Activated CD8-positive, alpha-beta T cell treated with anti-CD3 and anti-CD28 coated beads for 36 hours (primary cell): ENCODE measurements at places on chromosomes 6 and 20.

GRCh38 chr6:119350952-119351372 lies 1.4 kb upstream of the MAN1A1 start:
- DNase-seq: no peak
- H3K4me1 ChIP-seq: peaks cover 38% of the 10 kb centered on the region
- H3K36me3 ChIP-seq: peaks cover 18% of the 10 kb centered on the region
- no peaks in the 10 kb centered on the region for H3K27me3 ChIP-seq
- peak overlapping the region; percentile 91 for H3K27ac ChIP-seq

DNA sequence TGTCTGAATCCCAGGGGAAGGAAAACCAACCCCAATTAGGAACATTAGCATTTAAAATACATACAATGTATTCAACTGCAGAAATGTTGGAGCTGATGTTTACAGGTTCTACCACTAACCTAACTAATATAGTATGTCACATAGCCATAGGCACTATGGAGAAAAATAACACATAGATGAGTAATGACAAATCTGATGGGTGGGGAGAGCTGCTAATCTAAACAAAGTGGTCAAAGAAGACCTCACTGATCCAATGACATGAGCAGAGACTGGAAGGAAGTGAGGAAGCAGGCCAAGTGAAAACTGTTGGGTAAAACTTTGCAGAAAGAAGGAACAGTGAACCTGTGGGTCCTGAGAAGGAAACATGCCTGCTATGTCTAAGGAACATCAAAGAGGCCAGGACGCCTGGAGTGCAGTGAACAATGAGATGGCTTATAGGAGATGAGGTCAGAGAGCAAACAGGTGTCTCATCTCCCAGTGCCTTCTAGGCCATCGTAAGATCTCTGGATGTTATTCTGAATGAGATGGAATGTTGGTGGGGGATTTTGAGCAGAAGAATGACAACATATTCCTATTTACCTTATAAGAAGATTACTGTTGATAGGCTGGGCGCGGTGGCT lies 135.7 kb downstream of the ALDH8A1 start:
- H3K4me1 ChIP-seq: no peaks in the 10 kb centered on the region
- H3K27ac ChIP-seq: no peak overlapping the region
- no peak for DNase-seq
- H3K36me3 ChIP-seq: no peaks in the 10 kb centered on the region
- H3K27me3 ChIP-seq: no peaks in the 10 kb centered on the region

- no peaks in the 10 kb centered on the region for H3K4me1 ChIP-seq
- peaks cover 3% of the 10 kb centered on the region for H3K27me3 ChIP-seq
- H3K36me3 ChIP-seq: no peaks in the 10 kb centered on the region
- no peak for DNase-seq
Observed at GRCh38 chr6:56327946-56328727, 80.8 kb upstream of the COL21A1 start.

- H3K27ac ChIP-seq: no peak within 1 kb of the TSS
- H3K4me1 ChIP-seq: no peaks in the 10 kb centered on the region
- no peaks in the 10 kb centered on the region for H3K27me3 ChIP-seq
- DNase-seq: no peak
- no peak within 1 kb of the TSS for H3K4me3 ChIP-seq
Observed at GRCh38 chr6:54111341-54112045, at the start of gene MLIP. MLIP (plus strand) TSS chr6:54111443; CDS start chr6:54111480, 37 bp downstream.

- no peak overlapping the region for H3K27ac ChIP-seq
- no peak for DNase-seq
- H3K36me3 ChIP-seq: no peaks in the 10 kb centered on the region
- H3K4me1 ChIP-seq: no peaks in the 10 kb centered on the region
- no peak overlapping the region for H3K4me3 ChIP-seq
Observed at GRCh38 chr6:19851241-19852089, 14.3 kb downstream of the ID4 start.

DNA sequence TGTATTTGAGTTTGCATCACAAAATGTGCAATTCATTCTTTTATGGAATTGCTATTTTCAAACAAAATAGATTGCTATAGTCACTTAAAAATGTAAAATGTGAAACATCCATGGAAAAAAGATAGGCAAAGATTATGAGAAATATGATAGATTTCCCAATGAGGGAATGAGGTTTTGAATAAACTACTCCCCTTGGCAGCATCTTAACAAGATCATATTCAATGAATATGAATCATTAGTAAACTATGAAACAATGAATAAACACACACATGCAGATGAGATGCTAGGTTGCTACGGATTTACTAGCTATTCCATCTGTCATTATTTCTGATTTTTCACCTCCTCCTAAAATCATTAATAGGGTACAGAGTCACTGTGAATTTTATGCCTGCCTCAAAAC lies 401.8 kb downstream of the PHF3 start:
- no peak overlapping the region for H3K4me3 ChIP-seq
- H3K27ac ChIP-seq: no peak overlapping the region
- H3K4me1 ChIP-seq: no peaks in the 10 kb centered on the region
- DNase-seq: no peak
- H3K36me3 ChIP-seq: no peaks in the 10 kb centered on the region
- no peaks in the 10 kb centered on the region for H3K27me3 ChIP-seq

GRCh38 chr6:155461556-155461955 lies 5.9 kb upstream of the NOX3 start:
- H3K4me1 ChIP-seq: peaks cover 9% of the 10 kb centered on the region
- H3K27ac ChIP-seq: no peak overlapping the region
- DNase-seq: no peak
- H3K36me3 ChIP-seq: no peaks in the 10 kb centered on the region

- H3K36me3 ChIP-seq: no peaks in the 10 kb centered on the region
- no peak for DNase-seq
- H3K4me3 ChIP-seq: no peak overlapping the region
- no peaks in the 10 kb centered on the region for H3K4me1 ChIP-seq
Observed at GRCh38 chr6:15980801-15981200, 148.1 kb upstream of the MYLIP start.

- no peaks in the 10 kb centered on the region for H3K27me3 ChIP-seq
- no peaks in the 10 kb centered on the region for H3K36me3 ChIP-seq
- no peak overlapping the region for H3K4me3 ChIP-seq
- no peak overlapping the region for H3K27ac ChIP-seq
- no peaks in the 10 kb centered on the region for H3K4me1 ChIP-seq
- DNase-seq: no peak
Observed at GRCh38 chr6:56259234-56260077, 12.1 kb upstream of the COL21A1 start.

- no peak for DNase-seq
- H3K4me1 ChIP-seq: no peaks in the 10 kb centered on the region
- H3K27me3 ChIP-seq: no peaks in the 10 kb centered on the region
- no peaks in the 10 kb centered on the region for H3K36me3 ChIP-seq
- no peak overlapping the region for H3K4me3 ChIP-seq
- no peak overlapping the region for H3K27ac ChIP-seq
Observed at GRCh38 chr6:21501815-21502214, 91.7 kb upstream of the SOX4 start.

GRCh38 chr6:107532706-107533105 lies 42.8 kb downstream of the SOBP start:
- H3K36me3 ChIP-seq: no peaks in the 10 kb centered on the region
- no peak for DNase-seq
- H3K27me3 ChIP-seq: peaks cover under 1% of the 10 kb centered on the region
- H3K4me3 ChIP-seq: no peak overlapping the region

DNA sequence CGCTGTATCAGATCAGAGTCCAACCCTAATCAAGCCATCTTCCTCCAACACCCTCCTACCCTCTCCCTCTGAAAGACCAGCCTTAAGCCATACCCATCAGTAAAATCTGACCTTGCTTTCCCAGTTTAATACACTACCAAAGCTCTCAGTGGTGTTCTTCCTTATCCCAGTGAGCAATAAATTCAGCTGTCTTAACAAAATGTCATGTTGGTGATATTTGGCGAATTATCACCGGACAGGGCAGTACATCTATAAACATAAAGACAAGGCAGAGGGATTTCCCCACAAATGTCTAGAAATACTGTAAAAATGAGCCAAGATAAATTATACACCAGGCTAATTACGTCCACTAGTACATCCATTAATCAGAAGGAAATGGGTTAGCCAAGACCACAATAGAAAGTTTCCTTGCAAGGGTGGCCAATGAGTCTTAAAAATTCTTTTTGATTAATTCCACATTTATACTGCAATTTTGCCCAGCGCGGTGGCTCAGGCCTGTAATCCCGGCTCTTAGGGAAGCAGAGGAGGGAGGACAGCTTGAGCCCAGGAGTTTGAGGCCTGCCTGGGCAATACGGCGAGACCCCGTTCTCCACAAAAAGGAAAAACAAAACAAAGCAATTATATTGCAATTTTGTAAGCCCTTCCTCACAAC lies 905 bp downstream of the RARS2 start:
- peaks cover 59% of the 10 kb centered on the region for H3K4me1 ChIP-seq
- no peak for DNase-seq
- peak overlapping the region; percentile 83 for H3K4me3 ChIP-seq
- H3K36me3 ChIP-seq: peaks cover 19% of the 10 kb centered on the region
- no peaks in the 10 kb centered on the region for H3K27me3 ChIP-seq
- H3K27ac ChIP-seq: peak overlapping the region; percentile 84

DNA sequence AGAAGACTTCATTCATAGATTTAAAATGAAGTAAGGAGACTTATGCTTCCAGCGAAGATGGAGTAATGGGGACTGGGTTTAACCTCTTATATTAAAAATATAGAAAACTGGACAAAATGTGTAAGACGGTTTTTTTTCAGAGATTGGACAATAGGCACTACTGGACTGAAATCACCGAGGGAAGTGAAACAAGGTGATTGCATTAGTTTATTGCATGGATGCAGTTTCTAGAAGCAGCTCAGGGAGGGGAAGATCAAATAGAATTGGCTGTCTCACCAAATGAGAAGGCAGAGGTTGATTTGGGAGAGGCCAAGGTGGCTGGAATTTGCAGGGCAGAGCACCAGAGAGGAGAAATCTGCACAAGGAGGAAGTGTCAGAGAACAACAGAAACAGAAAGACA lies 162.6 kb downstream of the DNAH8 start:
- peaks cover 27% of the 10 kb centered on the region for H3K4me1 ChIP-seq
- no peaks in the 10 kb centered on the region for H3K36me3 ChIP-seq
- no peak overlapping the region for H3K27ac ChIP-seq
- H3K4me3 ChIP-seq: no peak overlapping the region
- no peaks in the 10 kb centered on the region for H3K27me3 ChIP-seq

DNA sequence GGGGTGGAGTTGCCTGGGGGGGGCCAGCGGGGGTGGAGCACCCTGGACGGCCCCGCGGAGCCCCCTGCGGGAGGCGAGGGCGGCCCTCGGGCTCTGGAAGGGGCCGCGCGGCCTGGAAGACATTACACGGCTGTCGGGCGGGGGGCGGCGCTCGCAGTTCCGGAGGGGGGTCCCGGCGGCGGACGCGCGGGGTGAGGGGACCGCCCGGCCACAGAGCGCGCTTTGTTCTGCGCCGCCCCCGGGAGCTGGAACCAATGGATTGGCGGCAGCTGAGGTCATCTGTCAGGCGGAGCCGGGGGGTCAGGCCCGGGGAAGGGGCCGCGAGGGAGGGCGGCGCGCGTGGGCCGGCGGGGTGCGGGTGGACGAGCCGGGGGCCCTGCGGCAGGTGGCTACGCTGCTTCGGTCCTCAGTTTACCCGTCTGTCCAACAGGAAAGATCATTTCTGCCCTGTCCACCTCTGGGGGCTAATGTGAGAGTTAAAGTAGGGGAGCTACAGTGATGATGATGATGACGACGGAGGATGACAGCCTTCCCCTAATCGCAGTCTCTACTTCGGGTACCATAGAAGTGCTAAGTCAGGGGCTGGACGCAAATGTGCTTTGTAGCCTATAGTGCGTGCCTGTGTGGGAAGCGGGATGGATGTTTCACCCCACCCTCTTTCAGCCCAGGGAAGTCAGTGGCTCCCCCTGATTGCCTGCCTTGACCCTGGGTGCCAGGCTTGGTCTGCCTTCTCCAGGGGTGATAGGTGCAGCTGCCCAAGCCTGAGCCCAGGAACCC lies 10.4 kb downstream of the SRXN1 start:
- no peak overlapping the region for H3K27ac ChIP-seq
- H3K36me3 ChIP-seq: peaks cover 4% of the 10 kb centered on the region
- no peak overlapping the region for H3K4me3 ChIP-seq
- H3K27me3 ChIP-seq: peaks cover 16% of the 10 kb centered on the region

DNA sequence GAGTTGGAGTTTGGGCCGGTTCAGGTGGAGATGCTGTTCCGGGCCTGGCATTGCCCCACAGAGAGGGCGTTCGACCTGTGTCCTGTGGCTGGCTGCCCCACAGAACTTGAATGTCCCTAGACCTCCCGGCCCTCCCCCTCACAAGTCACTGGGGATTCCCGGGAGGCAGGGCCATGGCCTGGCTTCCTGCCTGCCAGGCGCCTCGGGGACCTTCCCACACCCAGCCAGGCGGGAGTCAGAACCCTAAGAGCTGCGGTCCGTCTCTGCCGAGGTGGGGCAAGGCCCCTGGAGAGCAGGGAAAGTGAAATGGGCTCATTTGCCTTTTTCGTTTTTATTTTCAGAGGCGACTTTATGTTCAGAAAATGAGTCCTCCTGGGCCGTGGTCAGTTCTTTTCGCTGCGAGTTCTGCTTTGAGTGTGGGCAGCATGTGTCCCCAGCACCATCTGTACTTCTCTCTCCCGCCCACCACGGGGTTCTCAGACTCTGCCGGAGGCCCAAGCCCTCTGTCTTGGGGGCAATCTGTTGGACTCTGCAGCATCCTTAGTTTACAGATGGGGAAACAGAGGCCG lies 8.5 kb downstream of the RBM38 start:
- peak overlapping the region; percentile 99 for H3K27ac ChIP-seq
- peak overlapping the region; percentile 84 for H3K4me3 ChIP-seq
- H3K4me1 ChIP-seq: peaks cover 84% of the 10 kb centered on the region

GRCh38 chr20:49602345-49603208 lies 34.6 kb upstream of the PTGIS start:
- H3K27ac ChIP-seq: peak overlapping the region; percentile 30
- H3K27me3 ChIP-seq: peaks cover 5% of the 10 kb centered on the region
- no peak overlapping the region for H3K4me3 ChIP-seq
- peaks cover 21% of the 10 kb centered on the region for H3K4me1 ChIP-seq
- H3K36me3 ChIP-seq: peaks cover 11% of the 10 kb centered on the region

- no peaks in the 10 kb centered on the region for H3K27me3 ChIP-seq
- DNase-seq: no peak
- H3K4me1 ChIP-seq: no peaks in the 10 kb centered on the region
- H3K36me3 ChIP-seq: no peaks in the 10 kb centered on the region
- no peak overlapping the region for H3K27ac ChIP-seq
Observed at GRCh38 chr20:16069389-16070010, 503.7 kb downstream of the KIF16B start.

GRCh38 chr6:30743099-30744053 lies 889 bp upstream of the FLOT1 start:
- DNase-seq: peak; percentile 60
- peaks cover 68% of the 10 kb centered on the region for H3K4me1 ChIP-seq
- no peaks in the 10 kb centered on the region for H3K27me3 ChIP-seq
- peaks cover 58% of the 10 kb centered on the region for H3K36me3 ChIP-seq
- H3K27ac ChIP-seq: peak overlapping the region; percentile 94

DNA sequence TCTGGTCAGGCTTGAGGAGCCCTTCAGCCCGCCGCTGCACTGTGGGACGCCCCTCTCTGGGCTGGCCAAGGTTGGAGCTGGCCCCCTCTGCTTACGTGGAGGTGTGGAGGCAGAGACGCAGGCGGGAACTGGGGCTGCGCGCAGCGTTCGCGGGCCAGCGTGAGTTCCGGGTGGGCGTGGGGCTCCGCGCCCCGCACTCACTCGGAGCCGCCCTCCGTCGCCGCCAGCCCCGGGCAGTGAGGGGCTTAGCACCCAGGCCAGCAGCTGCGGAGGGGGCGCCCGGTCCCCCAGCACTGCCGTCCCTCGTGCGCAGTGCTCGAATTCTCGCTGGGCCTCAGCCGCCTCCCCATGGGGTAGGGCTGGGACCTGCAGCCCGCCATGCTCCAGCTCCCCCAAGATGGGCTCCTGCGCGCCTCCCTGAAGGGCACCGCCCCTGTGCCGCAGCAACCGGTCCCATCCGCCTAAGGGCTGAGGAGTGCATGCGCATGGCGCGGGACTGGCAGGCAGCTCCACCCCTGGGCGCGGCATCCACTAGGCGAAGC lies 695.9 kb downstream of the EPHA7 start:
- DNase-seq: no peak
- H3K4me3 ChIP-seq: no peak overlapping the region
- H3K4me1 ChIP-seq: no peaks in the 10 kb centered on the region
- no peaks in the 10 kb centered on the region for H3K36me3 ChIP-seq
